Non-pigmented ciliary epithelial cell (primary cell): ENCODE measurements at places on chromosomes 12 and 14.

DNA sequence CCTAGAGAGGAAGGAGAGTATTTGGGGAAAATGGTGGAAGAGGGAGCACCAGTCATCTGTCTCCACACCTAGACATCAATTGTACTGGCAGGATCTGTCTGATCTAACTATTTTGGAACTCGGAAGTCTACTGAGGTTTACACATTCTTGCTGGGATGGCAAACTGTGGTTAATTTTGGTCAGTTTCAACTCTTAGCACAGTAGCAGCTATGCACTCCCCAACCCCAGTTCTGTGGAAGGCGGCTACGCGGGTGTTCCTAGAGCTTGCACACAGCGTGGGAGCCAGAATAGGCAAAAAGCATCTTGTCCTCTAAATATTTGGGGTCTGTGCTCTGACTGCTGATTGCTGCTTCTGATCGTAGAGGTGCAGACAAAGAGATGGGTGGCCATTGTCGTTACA is 33.8 kb downstream of the TECPR2 start:
- DNase-seq = no peak

DNA sequence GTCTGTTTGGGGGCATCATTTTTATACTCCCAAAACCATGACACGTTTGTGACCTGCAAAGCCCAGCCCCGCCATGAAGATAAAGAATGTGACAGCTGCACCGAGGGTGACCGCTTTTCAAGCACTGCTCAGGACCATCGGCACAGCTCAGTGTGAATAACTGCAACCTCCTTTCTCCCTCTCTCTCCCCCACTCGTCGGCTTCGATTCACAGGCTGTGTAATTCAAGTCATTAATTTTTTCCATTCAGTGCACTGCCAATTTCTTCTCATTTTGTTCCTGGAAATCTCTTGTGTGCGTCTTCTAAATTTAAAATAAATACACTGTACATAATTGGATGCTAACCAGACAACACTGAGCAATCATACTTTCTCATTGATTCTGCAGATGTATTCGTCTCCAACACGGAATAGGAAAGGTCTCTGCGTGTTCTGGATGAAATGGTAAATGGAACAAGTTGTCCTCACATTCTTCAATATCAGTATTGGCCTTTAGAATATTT is 260.8 kb downstream of the TTC8 start:
- no peak for DNase-seq

DNA sequence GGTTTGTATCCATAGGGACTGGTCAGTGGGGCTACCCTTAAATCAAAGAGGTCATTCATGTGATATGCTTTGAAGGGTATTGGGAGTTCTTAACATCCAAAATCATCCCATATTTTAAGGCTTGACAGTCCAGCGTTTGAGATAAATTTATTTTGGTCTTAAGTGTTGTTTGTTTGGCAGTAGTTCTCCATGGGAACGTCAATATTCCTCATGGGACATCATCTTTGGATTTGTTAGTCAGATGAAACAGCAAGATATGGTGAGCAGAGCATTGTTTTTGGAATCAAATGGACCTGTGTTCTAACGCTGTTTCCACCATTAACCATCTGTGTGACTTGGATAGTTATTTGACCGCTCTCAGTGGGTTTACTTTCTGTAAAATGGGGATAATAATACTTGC is 45.9 kb upstream of the GSG1 start:
- no peak for DNase-seq

- DNase-seq = no peak
These were observed 9.5 kb upstream of the IRF2BPL start for GRCh38 chr14:77037938-77038568.

DNA sequence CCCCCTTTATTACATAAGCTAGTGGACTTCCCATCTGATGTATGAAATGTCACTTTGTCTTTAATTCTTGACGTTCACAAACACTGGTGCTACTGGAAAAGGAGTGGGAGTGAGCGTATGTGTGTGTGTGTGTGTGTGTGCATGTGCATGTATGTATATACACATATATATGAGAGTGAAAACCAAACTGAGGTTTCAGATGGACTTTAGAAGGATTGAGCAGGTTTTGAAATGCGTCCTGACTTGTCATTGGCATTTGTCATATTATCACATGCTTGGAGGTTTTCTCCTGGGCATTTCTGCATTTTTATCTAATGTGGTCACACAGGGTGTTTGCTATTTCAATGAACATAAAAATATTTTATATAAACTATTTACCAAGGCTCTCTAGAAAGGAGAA is 1085.9 kb downstream of the BCL11B start:
- no peak for DNase-seq

- no peak for DNase-seq
These were observed 42.4 kb downstream of the LRRC74A start for GRCh38 chr14:76868454-76869170.

- no peak for DNase-seq
These were observed 233.0 kb downstream of the EGLN3 start for GRCh38 chr14:33717866-33718265.

GRCh38 chr12:59570145-59570544 is 25.7 kb upstream of the SLC16A7 start:
- peak; percentile 41 for DNase-seq

GRCh38 chr12:6276956-6277620 is 33.4 kb upstream of the PLEKHG6 start:
- DNase-seq = no peak

- no peak for DNase-seq
These were observed 25.0 kb upstream of the RNASE3 start for GRCh38 chr14:20866194-20866593.

DNA sequence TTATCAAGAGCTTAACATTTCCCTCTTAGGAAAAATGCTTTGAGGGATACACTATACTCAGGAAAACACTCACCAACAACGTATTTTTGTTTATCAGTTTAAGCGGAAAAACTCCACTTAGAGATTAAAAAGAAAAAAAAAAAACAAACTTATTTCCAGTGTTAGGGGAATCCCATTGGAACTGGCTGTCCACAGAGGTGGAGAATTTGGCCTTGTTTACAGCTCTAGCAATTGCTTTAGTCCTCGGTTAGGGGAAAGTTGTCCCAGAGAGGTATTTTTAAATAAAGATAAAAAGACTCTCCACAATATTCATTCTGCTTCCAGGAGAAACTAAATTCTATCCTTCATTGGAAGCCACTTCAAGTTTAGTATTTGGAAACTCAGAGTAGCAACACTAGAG is 21.6 kb upstream of the BMP4 start:
- DNase-seq = no peak

DNA sequence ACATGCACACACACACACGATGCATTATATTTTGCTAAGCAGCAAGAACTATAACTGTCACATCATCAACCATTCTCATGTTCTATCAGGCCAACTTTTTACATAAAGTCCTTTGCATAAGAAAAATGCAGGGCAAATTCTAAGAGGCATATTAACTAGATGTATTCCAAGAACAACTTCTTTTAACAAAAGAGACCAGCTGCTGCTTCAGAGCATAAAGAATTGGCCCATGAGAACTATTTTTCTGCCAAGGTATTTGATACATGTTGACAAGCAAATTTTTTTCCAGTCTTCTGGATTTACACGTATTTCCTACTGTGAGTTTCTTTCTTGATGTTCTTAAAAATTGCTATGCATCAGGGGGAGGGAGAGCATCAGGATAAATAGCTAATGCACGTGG is 27.2 kb downstream of the GLT8D2 start:
- DNase-seq = no peak

DNA sequence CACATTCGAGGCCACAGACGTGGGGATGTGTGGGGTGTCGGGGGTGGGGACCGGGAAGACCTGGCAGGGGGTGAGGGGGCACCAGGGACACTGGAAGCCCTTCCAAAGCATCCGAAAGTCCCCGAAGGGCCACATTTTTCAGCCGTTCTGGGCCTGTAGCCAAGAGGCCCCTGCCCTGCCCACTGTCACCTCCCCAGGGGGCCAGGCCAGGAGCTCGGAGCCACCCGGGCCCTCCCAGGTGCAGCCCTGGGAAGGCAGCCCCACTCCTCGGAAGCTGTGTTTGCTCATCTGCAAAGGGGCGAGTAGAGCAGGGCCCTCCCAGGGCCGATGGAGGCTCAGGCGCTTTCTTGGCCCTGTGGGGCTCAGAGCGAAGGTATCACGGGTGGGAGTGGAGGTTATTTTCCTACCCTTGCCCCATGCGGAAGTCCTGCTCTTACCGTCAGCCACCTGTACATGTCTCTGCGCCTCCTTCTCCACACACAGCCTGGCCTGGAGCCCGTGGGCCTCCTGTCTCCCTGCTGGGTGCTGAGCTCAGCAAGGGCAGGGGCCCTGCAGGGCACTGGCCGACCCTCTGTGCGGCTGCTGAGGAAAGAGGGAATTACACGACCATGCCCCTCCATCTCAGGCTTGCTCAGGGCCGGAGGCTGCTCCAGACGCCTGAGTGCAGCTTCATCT is 27.2 kb downstream of the NOC4L start:
- no peak for DNase-seq

DNA sequence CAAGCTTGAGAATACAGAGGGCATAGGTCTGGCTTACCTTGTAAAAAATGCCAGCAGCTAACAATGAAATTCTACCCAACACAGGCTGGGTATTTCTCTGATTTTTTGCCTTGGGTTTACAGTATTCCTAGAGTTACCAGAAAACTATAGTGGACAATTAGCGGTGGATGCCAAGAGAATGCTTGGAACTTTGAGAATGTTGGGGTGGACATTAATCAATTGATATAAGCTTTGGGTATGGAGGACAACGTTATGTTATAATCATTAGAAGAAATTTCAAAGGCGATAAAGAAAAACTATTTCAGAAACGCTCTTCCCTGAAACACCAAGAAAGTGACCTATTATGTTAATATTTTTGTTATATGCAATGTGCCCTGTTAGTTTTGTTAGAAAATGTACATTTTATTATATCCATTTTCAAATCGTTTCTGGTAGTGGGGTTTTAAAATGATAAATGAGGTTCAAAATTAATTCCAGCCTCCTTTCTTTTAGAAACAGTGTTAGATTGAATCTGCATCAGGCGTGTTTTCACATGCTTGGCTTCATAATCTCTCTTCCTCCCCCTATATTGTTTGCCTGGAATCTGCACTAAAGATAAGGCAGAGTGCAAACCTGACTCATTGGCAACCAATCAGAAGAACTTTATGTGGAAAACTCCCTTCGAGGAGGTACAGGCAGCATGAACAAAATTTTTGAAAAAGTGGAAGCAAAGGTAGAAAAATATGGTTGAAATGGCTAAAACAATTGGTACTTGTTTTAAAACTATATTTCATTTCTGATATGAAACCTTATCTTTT is 1.4 kb upstream of the PTPRQ start:
- DNase-seq = no peak

DNA sequence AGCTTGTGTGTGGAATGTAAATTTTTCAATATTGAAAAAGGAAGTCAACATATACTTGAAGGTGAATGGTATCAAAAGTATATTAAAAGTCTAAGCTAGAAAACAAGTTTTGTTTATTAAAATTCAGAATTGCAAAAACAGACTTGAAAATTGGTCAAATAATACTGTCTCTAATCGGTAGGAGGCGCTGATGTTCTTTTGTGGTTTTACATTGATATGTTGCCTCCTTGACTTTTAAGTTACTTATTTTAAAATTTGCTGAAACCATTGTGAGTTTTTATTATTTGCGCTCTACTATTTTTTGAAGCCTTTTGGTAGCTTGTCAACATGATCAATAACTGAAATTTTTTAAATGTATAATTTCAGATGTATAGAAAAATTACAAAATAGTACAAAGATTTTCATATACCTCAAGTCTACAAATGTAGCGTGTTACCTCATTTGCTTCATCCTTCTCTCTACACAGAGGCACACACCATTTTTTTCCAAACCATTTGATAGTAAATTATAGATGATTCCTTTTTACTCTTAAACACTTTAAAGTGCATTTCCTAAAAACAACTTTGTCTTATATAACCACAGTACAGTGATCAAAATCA is 6.9 kb downstream of the RTRAF start:
- no peak for DNase-seq

- DNase-seq = no peak
These were observed 23.8 kb downstream of the VPS37B start for GRCh38 chr12:122871851-122872780.

DNA sequence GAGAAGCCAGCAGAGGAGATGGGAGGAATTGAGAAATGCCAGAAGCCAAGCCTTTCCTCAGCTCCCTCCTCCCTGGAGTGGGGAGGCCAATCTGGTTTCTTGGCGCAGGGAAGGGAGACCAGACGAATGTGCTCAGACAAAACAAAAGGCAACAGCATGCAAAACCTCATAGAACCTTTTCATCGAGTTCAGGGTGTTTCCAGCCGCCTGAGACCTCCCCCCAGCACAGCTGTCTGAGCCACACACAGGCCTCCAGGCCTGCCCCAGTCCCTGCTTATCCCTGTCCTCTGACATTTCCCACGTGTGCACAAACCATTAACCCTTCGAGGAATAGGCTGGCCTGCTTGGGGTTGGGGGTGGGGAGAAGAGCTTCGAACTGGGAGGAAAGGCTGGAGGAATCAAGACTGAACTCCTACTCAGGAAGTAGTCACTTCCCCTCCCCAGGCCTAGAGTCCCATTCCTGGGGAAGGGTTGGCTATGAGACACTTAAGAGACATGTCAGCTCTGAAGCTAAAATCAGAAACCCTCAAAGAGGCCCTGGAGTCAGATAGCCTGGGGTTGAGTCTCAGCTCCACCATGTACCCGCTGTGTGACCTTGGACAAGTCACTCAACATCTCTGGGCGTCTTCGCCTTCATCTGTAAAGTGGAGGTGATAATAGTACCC is 10.7 kb downstream of the TBX3 start:
- DNase-seq = no peak
